EL (cell line): ENCODE measurements at places on chromosomes 7 and 10.

GRCh38 chr7:52980129-52980528, 55.3 kb upstream of the POM121L12 start:
- no peak for DNase-seq

- no peak for DNase-seq
These were observed 240.0 kb downstream of the SDHAF3 start for GRCh38 chr7:97357459-97357858.

GRCh38 chr7:100572281-100572948, 1.3 kb downstream of the SAP25 start:
- no peak for DNase-seq

DNA sequence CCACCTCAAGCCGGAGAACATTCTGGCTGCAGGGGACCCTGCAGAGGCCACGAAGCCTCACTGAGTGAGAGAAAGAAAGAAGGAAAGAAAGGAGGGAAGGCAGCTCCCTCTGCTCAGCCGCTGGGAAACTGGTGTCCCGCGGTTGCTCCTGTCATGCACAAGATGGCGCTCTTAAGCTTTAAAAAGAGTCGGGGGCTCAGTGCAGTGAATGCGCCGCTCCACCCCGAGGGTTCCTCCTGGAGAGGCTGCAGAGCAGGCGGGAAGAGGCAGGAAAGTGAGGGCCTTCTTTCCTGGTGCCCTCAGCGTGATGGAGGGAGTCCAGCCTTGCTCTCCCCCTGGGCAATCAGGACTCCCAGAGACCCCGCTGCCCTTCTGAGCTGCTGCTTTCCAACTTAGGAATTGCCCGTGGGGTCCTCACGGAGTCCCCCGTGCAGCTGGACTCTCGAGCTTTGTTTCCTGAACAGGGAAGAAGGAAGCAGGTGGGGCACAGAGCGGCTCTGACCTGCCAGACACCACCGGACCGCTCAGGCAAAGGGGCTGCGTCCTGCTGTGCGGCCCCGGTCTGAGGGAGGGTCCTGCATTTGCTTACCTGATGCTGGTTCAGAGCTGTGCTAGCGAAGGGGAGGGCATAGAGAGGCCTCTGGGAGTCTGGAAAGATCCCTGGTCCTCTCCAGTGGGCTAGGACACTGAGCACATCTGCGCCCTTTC, 141.9 kb upstream of the MKI67 start:
- peak; percentile 4 for DNase-seq

DNA sequence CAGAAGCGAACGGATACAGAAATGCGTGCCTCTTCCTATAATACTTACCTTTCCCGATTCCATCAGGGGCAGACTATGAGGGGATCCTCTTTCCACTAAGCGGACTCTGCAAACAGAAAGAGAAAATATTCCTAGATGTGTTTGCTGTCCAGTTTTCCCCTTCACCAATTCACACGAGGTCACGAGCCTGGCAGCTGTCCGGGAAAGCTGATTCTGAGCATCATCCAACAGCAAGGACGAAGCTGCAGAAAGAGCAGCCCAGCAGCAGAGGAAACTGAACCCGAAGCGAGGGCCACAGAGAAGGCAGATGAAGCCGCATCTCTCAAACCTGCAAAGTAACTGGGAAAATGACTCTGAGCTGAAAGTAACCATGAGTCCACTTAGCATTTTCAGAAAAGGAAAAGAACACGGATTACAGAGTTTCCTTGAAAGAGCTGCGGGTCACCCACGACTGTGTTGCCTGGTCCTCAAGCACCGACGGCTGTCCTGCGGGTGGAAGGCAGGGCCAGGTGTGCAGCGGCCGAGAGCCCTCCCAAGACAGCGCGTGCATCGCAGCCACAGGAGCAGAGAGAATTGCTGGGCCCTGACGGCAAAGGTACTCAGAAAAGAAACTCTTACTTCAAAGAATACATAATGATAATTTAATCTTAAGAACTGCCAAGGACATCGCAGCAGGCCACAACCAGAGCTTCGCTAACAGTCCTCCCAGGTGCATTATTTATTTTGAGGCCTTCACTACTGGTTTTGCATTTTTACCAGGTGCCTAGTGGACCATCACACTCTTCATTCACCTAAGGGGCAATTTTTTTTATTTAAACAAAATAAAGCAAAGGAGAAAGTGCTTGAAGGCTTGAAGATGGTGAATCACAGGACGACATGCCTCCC, 153.3 kb downstream of the ZMYND11 start:
- DNase-seq: no peak

- no peak for DNase-seq
These were observed 19.7 kb upstream of the LFNG start for GRCh38 chr7:2499719-2500430.

DNA sequence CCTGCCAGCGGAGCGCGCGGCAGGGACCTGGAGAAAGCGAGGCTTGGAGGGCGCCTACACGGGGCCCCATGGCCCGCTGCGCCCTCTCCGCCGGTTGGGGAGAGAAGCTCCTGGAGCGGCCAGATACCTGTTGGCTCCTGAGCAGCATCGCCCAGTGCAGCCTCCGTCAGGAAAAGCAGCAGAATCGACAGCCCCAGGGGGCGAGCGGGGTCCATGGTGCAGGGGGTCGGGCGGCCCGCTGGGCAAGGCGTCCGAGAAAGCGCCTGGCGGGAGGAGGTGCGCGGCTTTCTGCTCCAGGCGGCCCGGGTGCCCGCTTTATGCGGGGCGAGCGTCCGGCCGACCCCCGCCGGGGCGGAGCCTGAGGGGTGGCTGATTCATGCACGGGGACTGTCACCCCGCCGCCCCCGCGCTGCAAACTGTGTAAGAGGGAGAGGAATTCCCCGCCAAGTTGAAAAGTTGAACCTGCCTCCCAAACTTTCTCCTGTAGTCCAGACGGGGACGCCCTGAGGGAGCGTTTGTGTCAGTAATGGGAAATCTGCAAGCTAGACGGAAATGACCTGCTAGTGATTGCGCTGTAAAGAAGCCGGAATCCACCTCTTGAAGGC, at the start of gene TFPI2:
TFPI2 (minus strand) TSS at position 290 of the 605 bp plus-strand sequence; CDS start at position 215, 75 bp downstream.
- DNase-seq: peak; percentile 89

GRCh38 chr10:124640538-124641231, 103.5 kb downstream of the FAM53B start:
- DNase-seq: no peak

DNA sequence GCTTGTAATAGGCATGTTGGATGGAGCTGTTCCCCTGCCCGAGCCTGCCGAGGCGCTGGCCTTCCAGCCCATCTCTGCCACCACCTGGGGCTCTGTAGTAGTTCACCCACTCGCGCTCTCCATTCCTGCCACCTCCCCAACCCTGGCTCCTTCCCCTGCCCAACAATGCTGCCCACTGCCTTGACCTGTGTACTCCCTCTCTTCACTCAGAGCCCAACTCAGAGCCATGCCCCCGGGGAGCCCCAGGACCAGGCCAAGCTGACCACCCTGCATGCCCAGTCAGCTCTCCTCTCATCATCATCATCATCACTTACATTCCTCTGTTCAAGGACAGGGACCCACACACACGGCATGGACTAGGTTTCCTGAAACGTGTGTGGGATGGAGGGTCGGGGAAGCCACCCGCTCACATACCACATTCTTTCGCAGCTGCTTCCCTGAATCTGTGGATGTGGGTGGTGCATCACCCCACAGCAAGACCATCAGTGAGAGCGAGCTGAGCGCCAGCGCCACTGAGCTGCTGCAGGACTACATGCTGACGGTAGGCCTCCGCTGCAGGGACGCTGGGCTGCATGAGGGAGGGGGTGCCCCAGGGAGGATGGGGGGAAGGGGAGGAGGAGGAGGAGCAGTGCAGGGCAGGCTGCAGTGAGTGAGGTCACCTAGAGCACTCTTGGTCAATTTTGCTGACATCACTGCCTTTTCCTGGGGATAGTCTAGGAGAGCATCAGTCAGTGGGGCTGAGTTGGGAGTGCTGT, 15.6 kb downstream of the NACAD start:
- DNase-seq: no peak

DNA sequence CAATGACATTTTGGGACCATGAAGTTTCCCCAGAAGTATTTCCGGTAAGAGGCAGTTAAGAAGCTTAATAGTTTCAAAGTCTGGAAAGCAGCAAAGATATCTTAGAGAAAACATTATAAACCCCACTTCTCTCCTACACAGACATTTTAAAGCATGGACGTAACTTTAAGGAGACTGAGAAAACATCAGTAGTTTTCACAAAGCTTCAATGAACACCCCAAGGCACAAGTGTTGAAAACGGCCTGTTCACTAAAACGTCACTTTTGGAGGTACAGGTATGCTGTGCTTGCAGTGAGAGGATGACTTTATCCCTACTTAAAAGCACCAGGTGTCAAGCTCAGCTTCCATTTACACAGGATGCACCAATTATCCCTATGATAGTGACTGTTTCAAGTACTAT, 25.0 kb downstream of the NCOA4 start:
- no peak for DNase-seq

- DNase-seq: no peak
These were observed at the start of gene KCND2 for GRCh38 chr7:120272701-120273475. Gene KCND2, plus strand, starts transcription at chr7:120273175.

DNA sequence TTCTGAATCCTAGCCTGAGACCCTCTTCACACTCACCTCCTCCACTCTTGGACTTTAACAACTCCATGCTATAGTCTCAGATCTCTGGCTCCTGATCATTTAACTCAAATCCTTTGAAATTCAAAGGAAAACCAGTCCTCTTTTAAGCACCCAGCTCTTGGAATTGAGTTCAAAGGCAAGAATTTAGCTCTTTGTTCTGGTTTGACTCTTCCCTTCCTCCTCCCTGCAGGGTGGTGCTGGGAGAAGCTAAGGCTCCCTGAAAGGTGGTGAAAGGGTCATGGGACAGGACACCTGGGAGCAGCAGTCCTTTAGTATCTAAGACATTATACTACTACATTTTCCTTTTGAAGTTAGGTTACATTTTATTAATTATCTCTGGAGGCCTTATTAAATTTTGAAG, 259.4 kb downstream of the CCSER2 start:
- DNase-seq: no peak

DNA sequence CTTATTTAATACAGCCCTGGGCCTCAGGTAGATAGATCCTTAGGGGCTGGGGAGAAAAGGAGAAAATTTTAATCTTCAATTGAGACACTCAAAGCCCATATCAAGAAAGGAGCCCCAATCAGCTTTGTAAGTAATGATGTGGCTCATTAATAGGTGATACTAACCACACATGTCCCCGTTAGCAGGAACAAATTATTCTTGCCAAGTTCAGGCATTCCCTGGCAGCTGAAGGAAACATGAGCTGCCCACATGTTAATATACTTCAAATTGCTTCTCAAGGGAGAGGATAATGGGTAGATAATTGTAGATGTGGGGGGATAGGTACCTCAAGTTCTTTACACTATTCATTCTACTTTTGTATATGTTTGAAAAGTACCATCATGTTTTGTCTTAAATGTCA, 14.5 kb downstream of the IFIT5 start:
- DNase-seq: no peak

DNA sequence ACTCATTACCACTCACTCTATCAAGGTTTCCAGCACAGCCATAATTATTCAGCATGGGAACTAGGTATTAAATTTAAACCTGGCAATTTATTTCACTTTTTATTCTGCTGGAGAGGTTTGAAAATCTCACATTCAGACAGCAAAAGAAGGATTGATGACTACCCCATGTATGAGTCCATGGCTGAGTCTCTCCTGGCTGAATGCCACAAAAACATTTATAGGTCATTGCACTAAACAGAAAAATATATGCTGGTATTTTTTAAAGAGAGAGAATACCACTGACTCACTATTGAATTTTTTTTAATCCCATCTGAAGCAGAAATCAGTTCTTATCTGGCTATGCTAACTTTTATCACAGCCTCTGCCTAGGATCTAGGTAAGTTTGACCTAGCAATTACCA, 336.3 kb downstream of the PPP1R3A start:
- DNase-seq: peak; percentile 0

DNA sequence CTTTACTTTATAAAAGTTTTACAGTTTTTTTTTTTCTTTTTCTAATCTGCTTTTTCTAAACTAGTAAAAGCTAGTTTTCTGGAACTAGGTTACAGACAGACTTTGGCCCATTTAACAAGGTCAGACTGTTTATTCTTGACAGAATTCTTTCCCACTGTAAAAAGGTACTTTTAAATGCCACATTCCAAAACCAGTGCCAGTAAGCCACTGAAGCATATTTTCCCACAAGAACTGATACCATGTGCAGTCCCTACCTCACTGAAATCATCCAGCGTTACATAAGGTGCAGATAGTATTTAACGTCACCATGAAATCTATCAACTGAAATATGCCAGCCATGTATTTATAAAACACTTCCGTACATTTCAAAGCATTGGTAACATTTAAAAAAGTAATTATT, 121.6 kb downstream of the CDK6 start:
- no peak for DNase-seq

GRCh38 chr7:41035794-41036193, 667.1 kb downstream of the INHBA start:
- DNase-seq: no peak

DNA sequence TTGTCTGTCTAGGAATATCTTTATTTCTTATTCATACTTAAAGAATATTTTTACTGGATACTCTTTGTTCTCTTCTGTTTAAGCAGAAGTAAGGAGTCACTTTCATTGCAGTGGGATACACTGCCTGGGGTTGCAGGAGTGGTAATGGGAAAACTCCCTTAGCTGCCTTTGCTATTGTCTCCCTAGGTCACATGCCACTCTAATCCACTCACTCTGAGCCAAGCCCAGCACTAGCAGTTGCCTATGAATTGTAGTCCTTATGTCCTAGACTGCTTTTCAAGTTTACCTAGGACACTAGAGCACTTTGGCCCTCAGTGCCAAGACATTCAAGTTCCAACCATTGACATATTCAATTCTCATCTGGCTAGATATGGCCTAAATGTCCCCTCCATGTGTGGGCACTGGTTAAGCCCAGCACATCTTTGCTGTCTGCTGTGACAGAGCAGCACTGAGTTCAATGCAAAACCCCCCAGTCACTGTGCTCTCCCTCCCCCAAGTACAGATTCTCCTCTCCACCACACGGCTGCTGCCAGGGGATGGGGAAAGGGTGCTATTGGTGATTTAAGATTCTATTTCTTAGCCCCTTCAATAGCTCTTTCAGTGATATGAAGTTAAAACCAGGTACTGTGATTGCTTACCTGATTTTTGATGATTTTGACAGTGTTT, 991.7 kb upstream of the KCND2 start:
- no peak for DNase-seq

DNA sequence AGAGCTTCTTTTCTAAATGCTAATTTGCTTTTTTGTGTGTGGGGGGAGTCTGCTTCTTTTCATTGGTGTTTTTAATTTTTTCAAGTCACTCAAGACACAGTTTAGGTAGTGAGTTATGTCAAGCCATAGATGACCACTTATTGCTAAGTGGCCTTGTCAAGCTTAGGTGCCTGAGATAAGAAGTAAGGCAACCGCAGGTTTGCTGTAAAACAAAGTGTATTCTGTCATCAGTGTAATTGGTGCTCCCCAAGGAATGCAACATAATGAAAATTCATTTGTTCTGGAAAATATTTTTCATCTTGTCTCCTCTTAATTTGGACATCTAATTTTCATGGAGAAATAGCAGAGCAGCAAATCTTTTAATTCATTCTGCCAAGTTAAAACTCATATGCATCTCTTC, 249.6 kb downstream of the EXOC4 start:
- DNase-seq: no peak

GRCh38 chr7:39594988-39595620, 28.3 kb upstream of the RALA start:
- peak; percentile 20 for DNase-seq

- no peak for DNase-seq
These were observed 541.4 kb downstream of the SUGCT start for GRCh38 chr7:40676221-40676620.
